ENCODE measurements at places on chromosomes 1 and 21.

GRCh38 chr1:217369271-217369981, 261.5 kb downstream of the GPATCH2 start:
- DNase-seq: no peak

GRCh38 chr1:205267306-205267902, 39.7 kb downstream of the TMCC2 start:
- DNase-seq: no peak

GRCh38 chr21:25496825-25497482, 110.3 kb downstream of the MRPL39 start:
- no peak for DNase-seq

- no peak for DNase-seq
Observed at GRCh38 chr1:179014123-179014522, 11.6 kb upstream of the FAM20B start.

- DNase-seq: no peak
Observed at GRCh38 chr1:204487256-204487615, 7.4 kb downstream of the PIK3C2B start.

GRCh38 chr21:31903896-31904295, 31.1 kb downstream of the HUNK start:
- DNase-seq: no peak

GRCh38 chr1:111895469-111895868, 94.0 kb downstream of the KCND3 start:
- DNase-seq: no peak

DNA sequence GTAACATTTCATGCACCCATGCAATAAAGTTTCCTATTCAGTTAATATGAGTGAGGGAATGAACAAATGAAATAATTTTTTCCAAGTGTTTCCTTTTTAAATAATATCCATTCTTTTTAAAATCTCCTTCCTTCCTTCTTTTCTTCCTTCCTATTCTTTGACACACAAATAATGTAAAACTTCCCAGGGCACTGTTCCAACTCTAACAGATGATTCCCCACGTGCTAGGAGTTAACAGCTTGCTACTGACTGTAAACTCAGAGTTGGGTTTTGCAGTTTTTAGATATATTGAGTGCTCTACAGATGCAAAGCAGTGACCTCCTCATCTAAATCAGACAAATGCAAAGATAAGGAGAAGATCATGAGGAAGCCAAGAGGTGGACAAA, 54.0 kb upstream of the POU2F1 start:
- DNase-seq: no peak

DNA sequence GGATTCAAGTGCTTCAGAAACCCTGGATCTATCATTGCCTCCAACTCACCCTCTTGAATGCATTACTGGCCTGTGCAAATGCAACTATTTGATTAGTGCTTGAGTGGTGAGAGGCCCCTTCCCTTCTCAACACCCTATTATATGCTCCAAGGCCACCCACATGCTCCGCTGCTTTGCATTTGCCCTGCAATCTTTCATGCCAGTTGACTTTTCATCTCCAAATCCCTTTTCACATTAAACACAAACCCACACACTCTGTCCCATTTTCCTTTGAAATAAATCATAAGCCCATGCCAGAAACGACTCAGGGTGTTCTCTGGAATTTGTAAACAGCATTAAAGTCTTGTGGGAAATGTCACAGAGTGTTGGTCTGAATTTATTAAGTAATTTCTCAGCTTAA, 78.9 kb upstream of the CTTNBP2NL start:
- DNase-seq: no peak

DNA sequence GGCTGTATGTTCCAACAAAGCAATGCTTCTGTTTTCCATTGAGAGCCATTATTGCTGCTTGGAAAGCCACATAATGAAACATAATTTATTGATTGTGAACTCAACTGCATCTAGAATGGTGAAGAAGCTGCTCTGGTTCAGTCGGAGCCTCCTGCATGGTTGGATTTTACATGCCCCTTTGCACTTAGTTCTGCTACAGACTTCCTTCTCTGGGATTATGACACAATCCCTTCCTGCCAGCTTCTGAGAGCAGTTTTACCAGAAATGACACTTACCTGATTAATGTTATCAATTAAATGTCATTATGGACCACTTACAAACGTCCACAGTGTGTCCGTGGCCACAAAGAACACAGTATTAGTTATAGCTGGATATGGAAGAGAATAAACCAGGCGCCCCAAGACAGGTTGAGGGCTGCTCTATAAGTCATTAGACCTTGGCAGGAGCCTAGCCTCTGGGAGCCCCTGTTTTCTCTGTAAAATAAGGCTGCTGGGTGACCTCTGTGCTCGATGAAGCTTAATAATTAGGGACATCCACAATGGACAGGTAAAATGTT, 7.0 kb upstream of the CD58 start:
- DNase-seq: no peak

GRCh38 chr1:37704966-37705365, 12.7 kb downstream of the CDCA8 start:
- no peak for DNase-seq

DNA sequence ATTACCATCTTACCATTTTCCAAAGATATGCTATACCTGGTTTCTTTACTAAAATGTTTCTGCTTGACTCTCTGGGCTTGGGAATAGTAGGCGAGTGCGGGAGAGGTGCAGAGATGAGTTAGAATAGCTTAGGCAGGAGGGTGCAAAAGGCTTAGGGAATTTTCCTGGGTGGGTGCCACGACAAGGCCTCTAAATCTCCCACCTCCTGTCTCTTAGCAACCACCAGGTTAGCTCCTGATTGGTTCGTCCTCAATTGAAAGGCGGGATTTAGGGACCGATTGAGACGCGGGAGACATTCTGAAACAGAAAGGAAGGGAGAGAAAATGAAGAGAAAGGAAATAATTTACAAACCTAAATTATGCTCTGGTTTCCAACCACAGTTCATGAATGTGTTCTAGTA, 3.1 kb downstream of the ACKR1 start:
- DNase-seq: no peak

DNA sequence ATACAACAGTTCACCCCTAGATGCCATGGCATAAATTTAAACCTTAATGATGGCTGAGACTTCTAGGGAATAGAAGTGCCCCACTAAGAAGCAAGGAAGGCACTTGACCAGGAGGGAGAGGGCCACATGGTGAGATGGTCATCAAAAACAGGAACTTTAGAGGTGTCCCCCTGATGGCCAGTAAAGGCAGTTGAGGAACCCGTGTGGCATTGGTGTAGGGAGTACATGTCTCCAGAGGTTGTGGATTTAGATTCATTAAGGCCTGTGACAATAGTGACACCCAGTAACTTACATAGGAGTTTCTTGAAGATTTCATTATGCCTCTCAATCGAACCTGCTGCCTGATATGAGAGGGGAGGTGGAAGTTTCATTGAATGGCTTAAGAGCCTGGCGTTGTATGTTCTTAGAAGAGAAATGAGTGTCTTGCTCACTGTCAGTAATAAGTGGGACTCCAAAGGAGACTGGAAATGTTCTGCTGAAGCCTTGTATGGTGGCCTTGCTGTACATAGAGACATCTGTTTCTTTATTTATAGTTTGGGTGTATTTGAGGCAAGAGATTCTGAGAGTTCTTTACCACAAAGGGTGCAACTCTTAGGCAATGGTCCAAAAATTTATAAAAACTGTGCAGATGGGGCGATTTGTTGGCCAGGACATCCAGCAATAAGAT, 27.9 kb downstream of the EDARADD start:
- no peak for DNase-seq

- no peak for DNase-seq
Observed at GRCh38 chr1:19377812-19378718, 65.9 kb downstream of the SLC66A1 start.

GRCh38 chr1:96234299-96234698, 487.3 kb upstream of the PTBP2 start:
- DNase-seq: no peak

- DNase-seq: no peak
Observed at GRCh38 chr1:113657556-113658063, 101.7 kb downstream of the PHTF1 start.
